ENCODE measurements at places on chromosomes 7 and 10. TPM values are rescaled to one million over a fixed set of nuclear protein-coding genes. Genes with fewer than 3 reads are reported as not detected.

TLX1 gene
- not detected for total RNA-seq

NKX6-2 gene
- not detected for total RNA-seq

PLCE1 gene
- 0.16 TPM for total RNA-seq

MEST gene
- total RNA-seq: 1.1 TPM

WNT2 gene
- total RNA-seq: not detected

PKD2L1 gene
- total RNA-seq: not detected

SLC26A5 gene
- total RNA-seq: under 0.01 TPM

SNCG gene
- total RNA-seq: 131 TPM

LRRC4 gene
- 0.76 TPM for total RNA-seq

PNLIP gene
- total RNA-seq: not detected

CAV1 gene
- total RNA-seq: 2,402 TPM

RADIL gene
- total RNA-seq: 1.3 TPM

OR2A42 gene
- not detected for total RNA-seq
